ENCODE measurements at places on chromosomes 1 and 21.
A peak's percentile ranks its signal among the peaks of the same experiment; 100 is the strongest.

DNA sequence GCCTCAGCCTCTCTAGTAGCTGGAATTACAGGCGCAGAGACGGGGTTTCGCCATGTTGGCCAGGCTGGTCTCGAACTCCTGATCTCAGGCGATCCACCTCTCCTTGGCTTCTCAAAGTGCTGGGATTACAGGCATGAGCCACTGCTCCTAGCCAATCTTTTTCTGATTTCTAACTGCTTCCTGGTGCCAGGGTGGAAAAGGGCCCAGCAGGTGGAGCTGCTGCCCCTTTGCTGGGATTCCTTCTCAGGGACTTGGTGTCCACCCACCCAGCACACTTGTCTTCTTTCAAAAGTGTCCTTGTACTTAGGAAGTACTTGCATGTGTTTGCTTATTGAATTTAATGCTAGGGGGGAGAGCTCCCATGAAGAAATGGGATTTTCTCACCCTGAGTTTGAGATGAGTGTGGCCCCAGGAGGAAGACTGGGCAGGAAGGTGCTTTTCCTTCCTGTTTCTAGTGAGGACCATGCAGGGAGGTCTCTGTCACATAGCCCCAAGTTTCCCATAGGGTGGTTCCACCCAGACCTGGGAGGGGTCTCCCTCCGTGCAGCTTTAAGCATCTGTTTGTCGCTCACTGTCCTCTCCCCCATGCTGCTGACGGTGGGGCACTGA, 14.2 kb downstream of the UTP11 start:
- peak; percentile 48 for DNase-seq

- DNase-seq, result no peak
Observed at GRCh38 chr1:65404941-65405340, 15.5 kb upstream of the LEPR start.

DNA sequence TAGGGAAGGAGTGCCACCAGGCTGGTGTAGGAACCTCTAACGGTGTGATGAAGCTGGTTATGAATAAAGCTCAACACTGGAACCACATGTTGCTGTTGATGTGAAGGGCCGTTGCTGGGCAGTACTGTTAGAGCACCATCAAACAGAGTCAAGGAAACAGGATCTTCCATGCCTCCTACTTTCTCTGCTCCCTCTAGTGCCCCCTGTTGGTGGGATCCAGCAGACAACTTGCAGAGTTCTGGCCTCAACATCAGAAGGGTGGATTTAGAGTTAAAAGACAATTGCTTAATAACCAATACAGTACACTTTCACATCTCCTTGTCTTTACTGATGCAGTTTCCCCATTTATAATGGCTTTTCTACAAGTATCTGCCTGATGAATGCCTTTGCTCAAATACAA, 336.4 kb downstream of the NTNG1 start:
- no peak for DNase-seq

DNA sequence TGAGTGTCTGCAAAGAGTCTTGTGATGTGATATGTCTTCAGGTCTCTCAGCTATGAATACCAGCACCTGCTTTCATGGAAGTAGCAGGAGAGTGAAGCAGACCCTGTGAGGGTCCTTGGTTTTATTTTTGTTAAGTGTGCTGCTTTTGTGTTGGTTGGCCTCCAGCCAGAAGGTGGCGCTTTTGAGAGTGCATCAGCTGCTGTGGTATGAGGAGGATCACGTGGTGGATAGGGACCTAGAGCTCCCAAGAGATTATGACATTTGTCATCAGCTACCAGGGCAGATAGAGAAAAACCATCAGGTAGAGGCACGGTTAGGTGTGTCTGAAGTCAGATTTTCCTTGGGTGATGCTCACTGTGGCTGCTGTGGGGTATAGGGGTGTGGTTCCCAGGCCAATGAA, 1232.1 kb downstream of the MRPL39 start:
- no peak for DNase-seq

- DNase-seq, result peak; percentile 76
Observed at GRCh38 chr1:235917267-235917811, 50.6 kb upstream of the LYST start.

- no peak for DNase-seq
Observed at GRCh38 chr21:38257667-38258066, 876 bp downstream of the KCNJ15 start.

GRCh38 chr1:206713070-206713469, 28.4 kb downstream of the MAPKAPK2 start:
- DNase-seq, result no peak

DNA sequence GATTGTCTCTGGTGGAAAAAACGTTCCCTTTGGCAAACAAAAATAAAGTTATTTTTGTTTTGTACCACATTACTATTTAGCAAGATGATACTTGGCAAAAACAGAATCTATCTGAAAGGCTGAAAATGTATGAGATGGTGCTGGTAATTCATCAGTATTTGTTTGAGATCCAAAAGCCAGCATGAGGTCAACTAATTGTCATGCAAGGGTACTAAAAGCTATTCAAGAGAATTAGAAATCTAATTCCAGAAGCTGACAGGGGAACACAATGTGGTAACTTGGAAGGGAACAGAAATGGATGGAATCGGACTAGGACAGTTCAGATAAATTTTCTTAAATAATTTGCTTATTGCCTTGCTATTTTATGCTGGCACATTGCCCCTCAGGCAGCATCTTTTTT, 263.8 kb downstream of the KCNT2 start:
- DNase-seq, result peak; percentile 17

DNA sequence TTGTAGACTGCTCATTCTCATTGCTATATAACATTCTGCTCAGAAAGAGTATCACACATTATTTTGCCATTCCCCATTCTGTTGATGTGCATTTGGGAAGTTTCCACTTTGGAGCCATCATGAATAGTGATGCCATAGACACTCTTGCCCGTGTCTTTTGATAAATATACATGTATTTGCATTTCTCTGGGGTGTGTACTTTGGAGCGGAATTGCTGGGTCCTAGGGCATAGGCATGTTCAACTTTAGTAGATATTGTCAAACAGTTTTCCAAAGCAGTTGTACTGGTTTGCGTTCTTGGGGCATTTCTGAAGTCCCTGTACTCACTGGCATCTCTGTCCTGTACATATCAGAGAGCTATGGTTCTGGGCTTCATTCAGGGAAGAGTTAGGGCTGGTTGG, 52.1 kb downstream of the PIK3CD start:
- no peak for DNase-seq

GRCh38 chr1:222459652-222460051, 88.3 kb downstream of the HHIPL2 start:
- DNase-seq, result no peak

- no peak for DNase-seq
Observed at GRCh38 chr1:100045206-100045605, 75.4 kb downstream of the SLC35A3 start.

- no peak for DNase-seq
Observed at GRCh38 chr1:28269529-28269928, 10.2 kb downstream of the SESN2 start.

GRCh38 chr21:27244352-27244751, 277.5 kb upstream of the ADAMTS5 start:
- DNase-seq, result no peak
